CD4-positive, alpha-beta T cell treated with Interleukin-12 subunit alpha and Interleukin-12 subunit beta, for 1 hour (primary cell): ENCODE measurements at places on chromosomes 12 and 14.

DNA sequence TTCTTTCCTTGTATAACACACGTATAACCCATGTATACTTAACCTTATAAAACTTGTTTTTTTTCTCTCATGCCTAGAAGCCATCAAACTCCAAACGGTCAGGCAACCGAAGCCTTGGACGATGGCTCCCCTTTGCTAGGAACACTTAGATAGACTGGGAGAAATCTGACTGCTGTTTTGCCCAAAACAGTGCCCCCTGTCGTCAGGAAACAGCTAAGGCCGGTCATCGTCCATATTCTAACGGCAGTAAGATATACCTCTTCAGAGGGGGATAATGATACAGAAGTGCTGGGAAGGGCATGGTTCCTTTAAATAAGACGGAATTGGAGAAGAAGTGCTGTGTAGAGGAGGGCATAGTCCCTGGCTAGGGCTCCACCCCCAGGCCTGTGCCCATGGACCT, 130.5 kb downstream of the SLC41A2 start:
- no peak for DNase-seq

DNA sequence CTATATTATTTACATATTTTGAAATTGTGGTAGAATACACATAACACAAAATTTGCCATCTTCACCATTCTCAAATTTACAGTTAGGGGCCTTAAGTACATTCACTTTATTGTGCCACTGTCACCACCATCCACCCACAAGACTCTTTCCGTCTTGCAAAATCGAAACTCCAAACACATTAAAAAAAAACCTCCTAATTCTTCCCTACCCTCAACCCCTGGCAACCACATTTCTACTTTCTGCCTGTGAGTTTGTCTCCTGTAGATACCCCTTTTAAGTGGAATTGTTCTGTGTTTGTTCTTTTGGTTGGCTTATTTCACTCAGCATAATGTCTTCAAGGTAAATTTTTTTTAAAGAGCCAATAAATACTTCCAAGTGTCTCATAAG, 31.6 kb upstream of the AMIGO2 start:
- DNase-seq, result peak; percentile 21

DNA sequence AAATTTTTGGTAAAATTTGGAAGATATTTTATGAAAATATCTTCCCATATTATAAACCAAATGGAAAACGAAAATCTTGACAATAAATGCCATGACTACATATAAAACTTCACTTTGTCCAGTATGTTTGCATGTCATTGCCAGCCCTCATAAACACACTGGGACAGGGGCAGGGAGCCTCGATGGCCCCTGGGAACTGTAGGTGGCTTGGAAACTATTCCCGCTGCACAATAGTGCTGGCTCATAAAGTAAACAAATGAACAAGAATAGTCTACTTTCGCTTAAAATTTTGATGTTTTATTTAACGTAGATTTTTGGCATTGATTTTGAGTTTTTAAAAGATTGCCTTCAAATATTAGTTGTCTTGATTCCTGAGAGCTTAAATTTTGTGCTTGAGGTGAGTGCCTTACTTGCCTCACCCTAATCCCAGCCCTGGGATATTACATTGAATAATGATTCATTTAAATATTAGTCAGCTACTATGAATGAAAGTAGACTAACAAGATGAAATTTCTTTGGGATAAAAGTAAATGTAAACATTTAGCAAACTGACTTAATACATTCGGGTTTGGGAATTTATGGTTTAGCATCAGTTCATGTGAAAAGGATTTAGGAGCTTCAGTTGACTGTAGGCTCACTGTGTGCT, 74.0 kb upstream of the PKP2 start:
- no peak for DNase-seq

GRCh38 chr12:130562716-130563115, 153.4 kb downstream of the RIMBP2 start:
- DNase-seq, result no peak

DNA sequence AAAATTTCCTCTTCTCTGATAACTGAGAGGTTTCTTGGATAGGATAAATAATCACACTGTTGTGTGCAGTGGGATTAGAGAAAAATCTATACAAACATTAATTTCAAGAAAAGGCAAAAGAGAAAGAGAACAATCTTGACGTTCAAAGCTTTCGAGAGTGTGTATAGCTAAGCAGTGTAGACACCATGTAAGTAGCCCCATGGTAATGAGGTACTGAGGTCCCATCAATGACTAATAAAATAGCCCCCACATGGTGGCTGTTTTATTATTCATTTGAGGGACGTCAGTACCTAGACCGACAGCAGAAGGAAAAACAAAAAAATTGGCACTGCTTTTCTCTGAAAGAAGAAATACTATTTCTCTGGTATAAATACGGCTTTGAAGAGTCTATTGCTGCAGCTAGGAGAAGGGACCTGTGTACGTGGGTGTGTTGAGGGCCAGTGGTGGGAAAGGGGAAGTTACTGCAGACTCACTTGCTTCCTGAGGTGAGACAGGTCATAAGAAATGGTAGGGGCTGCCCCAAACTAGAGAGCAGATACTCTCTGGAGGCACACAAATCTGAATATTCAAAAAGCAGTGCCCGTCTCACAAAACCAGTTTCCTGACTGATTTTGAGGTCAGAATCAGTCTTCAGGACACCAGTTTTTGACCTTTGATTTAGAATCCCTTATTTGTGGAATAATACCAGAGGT, 339.8 kb downstream of the EMP1 start:
- no peak for DNase-seq

GRCh38 chr14:93044121-93044520, 71.6 kb downstream of the ITPK1 start:
- DNase-seq, result no peak

DNA sequence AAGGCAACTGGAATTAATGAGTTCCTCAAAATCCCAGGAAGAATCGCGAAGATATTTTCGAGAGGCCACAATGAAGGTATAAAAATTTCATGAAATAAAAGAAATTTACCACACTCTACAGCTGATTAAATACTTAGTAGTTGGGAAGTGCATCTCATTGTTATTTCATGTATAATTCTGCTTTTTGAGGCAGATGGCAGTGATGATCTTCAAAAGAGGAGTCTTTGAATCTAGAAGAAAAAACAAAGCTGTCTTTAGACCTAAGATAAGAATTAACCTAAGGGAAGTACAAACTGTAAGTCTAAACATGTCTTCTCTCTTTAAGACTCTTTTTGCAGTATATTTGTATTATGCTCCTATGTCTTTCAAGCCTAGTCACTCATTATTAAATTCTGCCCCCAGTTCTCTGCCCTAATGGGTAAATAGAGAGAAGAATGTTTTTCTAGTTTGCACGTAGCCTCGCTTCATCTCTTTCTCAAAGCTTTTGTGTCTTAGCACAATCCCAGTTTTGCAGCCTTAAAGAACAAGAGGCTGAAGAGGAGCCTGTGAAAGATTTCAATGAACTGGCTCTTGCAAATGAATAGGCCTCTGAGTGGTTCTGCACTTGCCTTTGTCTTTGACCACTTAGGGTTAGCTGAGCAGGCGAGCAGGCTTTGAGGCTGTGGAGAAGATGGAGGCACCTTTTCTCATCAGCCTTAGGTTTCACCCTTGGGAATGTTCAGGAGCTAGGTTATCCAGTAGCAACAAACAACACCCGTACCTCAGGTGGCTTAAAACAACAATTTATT, 32.7 kb downstream of the CFAP54 start:
- DNase-seq, result no peak

DNA sequence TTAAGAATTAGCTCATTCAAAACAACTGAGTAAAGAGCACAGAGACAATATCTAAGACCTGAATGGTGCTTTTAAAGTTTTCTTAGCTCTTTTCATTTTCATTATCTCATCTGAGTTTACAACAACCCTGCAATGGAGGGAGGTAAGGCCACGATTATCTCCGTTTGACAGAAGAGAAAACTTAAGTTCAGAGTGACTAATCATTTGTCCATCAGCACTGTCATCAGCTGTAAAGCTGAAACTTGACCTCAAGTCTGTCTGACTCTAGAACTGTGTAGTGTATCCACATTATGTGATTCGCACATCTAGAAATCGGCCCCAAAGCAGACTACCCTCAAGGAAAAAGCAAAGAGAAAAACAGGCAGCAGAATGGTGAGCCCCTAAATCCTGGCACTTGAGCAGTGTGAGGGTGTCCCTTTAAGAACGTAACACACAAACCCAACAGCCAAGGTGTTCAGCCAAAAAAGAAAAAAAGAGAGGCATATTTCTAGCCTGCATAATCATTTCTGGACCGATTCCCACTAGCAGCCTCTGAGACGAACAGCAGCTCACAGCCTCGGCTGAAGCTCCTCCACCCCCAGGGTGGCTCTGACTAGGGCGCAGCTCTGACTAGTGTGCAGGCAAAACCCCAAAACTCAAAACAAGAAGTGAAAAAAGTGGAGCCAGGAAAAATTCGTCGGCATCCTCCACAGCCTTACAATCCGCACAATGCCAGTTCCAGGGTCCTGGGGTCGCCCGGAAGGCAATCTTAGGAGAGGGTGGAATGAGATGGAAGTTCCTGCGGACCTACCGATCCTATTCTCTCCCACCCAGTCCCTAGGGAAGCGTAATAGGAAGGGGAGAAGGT, 1.6 kb downstream of the STXBP6 start:
- DNase-seq, result no peak

GRCh38 chr12:130132831-130133511, 29.3 kb upstream of the FZD10 start:
- DNase-seq, result no peak

GRCh38 chr12:117188961-117189724, 1.1 kb downstream of the FBXO21 start:
- DNase-seq, result no peak

DNA sequence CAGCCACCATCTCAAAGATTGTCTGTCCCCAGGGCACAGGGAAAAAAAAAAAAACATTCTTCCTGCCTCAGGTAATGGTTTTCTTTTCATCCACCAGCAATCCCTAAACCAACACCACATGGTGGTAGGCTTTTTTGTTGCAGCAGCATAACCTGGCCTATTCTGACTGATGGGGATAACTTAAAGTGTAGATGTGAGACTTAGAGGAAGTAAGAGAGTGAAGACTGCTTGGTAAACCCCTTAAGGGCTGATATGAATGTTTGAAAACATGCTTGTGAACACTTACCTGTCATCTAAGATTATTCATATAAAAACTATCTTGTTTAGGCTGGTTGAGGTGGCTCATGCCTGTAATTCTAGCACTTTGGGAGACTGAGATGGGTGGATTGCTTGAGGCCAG, 130.2 kb upstream of the RAP1B start:
- no peak for DNase-seq

DNA sequence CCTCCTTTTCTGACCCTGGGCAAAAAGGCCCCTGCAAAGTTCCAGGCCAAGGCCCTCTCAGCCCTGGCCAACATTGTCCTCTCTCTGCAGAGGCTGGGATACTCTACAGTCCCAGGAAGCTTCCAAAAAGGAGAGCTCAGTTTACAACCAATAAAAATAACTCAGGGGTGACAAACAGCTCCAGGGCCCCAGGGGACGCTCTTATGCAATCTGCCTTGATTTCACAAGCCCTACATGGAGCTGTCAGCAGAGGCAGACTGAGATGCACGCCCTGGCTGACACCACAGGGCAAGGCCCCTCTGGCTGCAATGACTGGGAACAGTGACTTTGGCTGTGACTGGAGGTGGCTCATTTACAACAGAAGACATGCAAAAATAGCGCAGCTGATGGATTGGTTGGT, 129.0 kb upstream of the MED13L start:
- peak; percentile 6 for DNase-seq

DNA sequence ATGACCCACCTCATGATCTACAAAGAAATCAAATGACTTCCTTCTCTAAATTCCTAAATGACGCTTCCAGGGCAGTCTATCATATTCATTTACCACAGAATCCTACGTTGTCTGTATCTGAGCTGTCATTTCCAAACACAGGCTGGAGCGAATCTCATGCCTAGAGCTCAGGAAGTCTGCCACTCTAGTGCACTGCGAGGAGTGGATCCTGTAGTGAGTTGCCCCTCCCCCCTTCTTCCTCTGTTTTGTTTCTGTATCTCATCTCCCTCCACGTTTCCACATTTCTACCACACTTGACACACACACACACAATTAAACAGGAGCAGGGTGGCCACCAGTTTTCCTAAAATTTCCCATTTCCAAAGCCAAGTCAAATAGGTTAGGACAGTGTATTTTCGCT, 415.4 kb upstream of the PRICKLE1 start:
- DNase-seq, result no peak

- DNase-seq, result no peak
Measured at GRCh38 chr12:59010118-59010517, 89.8 kb upstream of the LRIG3 start.

DNA sequence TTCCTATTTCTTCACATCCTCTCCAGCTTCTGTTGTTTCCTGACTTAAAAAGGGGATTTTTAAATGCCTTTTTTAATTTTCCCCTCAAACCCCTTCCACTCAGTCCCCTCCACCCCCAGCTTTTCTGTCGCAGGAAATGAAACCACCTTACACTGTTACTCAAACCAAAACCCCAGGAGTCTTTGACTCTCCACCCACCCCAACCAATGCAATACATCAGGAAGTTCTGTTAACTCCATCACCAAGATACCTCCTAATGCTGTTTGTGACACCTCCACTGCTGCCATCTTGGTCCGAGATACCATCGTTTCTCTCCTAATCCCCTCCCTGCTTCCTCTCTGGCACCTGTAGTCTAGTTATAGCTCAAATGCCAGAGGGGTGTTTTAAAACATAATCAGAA, 25.4 kb upstream of the CPM start:
- no peak for DNase-seq

GRCh38 chr12:94754653-94755052, 104.3 kb upstream of the TMCC3 start:
- no peak for DNase-seq

- DNase-seq, result no peak
Measured at GRCh38 chr12:50842637-50843493, at the start of gene TMPRSS12. TSS of gene TMPRSS12 (plus strand) at chr12:50842926. CDS start at chr12:50842965, 39 bp downstream.

DNA sequence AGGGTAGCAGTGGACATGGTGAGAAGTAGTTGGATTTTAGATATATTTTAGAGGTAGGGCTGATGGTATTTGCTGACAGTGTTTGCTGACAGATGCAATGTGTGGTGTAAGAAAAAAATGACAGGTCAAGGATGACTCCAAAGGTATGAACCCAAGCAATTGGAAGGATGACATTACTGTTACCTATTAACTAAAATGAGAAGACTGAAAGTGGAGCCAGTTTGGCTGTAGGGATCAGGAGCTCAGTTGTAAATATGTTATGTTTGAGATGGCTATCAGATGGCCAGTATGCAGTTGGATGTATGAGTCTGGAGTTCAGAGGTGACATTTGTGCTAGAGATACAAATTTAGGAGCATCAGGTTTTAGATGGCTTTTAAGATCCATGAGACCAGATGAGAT, 17.4 kb upstream of the SERPINA6 start:
- no peak for DNase-seq

DNA sequence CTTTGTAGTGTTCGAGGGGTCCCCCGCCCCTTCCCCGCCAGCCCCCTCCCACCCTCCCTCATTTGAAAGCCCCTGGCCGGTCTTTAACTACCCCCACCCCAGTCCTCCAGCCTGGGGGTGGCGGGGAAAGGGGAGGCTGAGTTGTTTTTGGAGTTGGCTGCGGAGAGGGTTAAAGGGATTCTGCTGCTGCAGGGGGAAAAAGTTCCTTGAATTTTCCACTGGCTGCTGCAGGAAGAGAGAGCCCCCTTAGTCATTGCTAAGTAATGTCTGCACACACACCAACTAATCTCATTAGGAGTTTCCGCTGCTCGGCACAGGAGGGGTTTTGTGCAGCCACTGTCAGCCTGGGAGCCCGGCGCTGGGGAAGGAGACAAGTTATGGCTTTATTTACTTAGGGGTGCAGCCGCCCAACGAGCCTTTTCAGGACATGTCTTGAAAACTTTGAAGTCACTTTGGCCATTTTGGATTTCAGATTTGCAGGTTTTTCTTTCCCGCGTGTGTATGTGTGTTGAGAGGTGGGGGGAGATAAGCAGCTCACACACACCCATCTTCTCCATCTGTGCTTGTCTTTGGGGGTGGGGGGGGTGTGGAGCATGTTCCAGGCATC, 1.8 kb downstream of the ELK3 start:
- peak; percentile 39 for DNase-seq
